Neural progenitor cell (in vitro differentiated cells): ENCODE measurements at places on chromosomes 2 and 18.

DNA sequence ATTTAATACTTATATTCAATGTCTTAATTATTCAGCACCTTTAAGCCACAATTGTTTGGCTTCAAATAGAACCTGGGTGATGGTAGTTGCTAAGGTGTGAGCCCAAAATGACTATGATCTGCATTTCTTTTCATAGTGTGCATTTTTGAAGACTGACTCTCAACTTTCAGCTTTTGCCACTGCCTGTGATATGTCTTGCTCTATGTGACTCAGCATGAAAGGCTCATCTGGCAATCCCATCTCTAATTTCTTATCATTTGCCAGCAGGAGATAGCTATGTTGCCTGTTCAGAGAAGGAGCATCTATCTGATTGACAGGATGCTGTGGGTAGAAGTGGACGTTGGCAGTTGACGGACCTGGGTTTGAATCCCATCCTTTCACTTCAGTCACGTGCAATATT lies 34.5 kb upstream of the CCDC93 start:
- DNase-seq, result no peak

GRCh38 chr2:143486976-143487375 lies 357.8 kb downstream of the ARHGAP15 start:
- no peak for DNase-seq

DNA sequence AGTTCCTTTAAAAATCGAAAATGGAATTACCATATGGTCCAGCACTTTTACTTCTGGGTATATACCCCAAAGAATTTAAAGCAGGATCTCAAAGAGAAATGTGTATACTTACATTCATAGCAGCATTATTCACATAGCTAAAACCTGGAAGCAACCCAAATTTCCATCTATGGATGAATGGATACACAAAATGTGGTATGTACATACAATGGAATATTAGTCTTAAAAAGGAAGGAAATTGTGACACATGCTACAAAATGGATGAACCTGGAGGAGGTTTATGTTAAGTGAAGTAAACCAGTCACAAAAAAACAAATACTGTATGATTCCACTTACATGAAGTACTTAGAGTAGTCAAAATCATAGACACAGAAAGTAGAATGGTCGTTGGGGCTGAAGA lies 147.9 kb upstream of the LTBP1 start:
- no peak for DNase-seq

- no peak for DNase-seq
Measured at GRCh38 chr2:230226051-230226551, 565 bp downstream of the SP140 start.

DNA sequence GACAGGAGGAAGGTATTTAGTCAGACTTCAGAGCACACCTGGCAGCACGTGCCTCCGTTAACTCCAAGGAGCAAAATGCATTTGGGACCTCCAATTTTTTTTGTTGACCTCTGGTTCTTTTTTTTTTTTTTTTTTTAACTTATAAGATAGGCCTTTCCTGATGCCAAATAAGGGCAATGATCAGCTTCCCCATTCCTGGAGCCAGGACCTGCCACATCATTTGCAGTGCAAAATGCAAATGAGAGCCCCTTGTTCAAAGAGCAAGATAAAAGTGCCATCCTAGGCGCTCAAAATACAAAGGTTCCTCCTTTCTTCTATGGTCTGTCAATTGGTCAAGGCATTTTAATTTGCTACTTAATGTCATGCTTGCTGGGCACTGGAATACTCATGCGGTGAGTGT lies 133.2 kb upstream of the REV1 start:
- no peak for DNase-seq

GRCh38 chr18:45071956-45072355 lies 391.3 kb downstream of the SETBP1 start:
- no peak for DNase-seq

- no peak for DNase-seq
Measured at GRCh38 chr2:134282629-134283400, 28.9 kb downstream of the MGAT5 start.

- no peak for DNase-seq
Measured at GRCh38 chr2:16653799-16654198, 11.8 kb downstream of the CYRIA start.

DNA sequence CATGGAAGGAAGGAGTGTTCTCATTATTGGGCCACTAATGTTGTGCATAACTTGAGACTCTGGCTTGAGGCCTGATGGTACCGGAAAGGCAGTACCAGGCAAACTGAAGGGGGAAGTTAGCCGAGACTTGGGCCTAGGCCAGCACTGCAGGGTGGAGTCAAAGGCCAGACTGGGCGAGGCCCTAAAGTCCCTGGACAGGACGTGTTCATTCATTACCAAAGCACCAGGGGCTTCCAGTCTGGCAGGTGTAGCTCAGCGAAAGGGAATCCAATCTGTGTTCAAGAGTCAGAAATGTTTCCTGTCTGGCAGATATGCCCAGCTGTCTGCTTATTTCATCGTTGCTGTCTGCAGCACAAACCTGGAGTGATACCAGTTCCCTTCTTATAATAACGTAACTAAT lies 4.7 kb upstream of the ITSN2 start:
- DNase-seq, result no peak

GRCh38 chr2:127634066-127634617 lies 11.8 kb upstream of the GPR17 start:
- DNase-seq, result no peak

DNA sequence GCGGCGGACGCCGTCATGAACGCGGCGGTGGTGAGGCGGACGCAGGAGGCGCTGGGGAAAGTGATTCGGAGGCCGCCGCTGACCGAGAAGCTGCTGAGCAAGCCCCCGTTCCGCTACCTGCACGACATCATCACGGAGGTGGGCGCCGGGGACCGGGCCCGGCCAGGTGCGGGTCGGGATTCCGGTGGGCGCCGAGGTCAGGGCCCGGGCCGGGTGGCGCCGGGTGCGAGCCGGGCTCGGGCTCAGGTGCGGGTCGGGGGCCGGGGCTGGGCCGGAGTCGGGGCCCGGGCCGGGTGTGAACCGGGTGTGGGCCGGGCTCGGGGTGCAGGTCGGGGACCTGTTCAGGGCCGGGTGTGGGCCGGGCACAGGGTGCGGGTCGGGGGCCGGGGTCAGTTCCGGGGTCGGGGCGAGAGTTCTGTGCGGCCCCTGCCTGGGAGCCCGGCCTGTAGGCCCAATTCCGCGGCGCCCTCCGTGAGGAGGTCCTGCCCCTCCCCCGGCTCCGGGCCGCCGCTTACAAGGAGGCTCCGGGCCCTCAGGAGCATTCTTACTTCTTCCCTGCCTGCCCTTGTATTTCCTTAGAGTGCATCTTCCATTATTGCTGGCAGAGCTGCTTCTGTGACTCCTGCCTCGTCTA lies 447 bp downstream of the TRAF3IP1 start:
- peak; percentile 63 for DNase-seq

DNA sequence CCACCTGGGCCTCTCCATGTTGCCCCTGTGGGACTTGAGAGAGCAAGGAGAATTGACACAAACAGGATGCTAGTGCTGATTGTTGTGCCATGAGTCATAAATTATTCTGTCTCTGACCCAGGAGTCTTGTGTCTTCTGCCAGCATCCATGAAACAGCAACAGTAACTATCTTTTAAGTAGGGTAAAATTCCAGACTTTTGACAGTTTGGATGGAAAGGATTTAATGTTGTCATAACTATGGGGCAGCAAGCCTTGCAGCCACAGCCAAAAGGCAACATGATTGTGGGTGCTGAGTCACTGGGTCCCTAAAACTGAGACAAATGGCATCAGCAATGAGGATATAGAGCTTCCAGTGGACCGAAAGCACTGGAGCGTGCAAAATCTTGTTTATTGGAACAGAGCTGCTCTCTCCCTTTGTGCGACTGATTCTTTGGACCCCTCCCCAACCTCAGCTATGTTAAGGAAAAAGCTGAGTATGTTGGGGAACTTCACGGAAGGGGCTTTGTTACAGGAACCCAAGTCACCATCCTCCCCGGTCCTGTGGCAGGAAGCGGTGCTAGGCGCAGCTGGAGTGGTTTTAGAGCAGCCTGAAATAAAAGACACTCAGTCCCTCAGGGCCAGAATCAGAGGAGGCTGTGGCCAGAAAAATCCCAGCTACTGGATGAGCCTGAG lies 9.6 kb upstream of the ITPRIPL1 start:
- no peak for DNase-seq

GRCh38 chr2:233199870-233200269 lies 51.6 kb upstream of the ATG16L1 start:
- DNase-seq, result no peak

- DNase-seq, result no peak
Measured at GRCh38 chr2:49037197-49037596, 117.1 kb downstream of the FSHR start.

DNA sequence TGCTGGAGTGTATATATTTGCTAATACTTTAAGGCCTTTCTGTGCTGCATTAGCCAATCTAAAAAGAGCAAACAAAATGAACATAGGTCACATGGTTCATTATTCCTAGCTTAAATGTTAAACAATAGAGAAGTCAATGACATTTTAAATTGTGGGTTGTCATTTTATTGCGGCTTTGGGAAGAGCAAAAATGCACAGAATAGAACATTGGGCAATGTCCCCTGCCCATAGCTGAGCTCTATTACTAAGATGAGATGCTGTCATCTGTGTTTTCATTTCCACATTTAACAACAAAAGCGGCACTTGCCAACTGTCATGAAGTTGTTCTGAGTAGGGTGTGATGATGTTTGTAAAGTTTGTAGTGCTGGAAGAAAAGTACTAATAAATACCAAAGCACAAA lies 3.2 kb upstream of the VAPA start:
- no peak for DNase-seq
